ENCODE measurements at places on chromosomes 3 and 15.

- DNase-seq: no peak
These were observed 68.4 kb downstream of the SV2B start for GRCh38 chr15:91168457-91168856.

DNA sequence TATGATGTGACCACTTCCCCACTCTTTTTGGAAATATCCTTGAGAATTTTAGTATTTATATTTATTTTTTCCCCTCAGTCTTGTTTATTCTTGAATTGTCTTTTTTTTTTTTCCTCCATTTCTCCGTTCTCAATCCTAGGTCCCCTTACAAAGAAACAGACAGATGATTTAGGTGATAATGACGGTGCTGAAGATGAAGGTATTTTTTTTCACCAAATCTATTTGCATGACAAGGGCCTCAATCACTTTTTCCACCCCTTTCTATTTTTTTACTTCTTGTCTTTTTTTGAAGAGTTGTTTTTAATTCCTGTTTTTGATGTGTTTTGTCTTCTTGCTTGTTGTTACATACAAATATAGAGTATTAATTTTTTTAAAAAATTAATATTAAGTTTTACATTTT lies 402.6 kb downstream of the NLGN1 start:
- DNase-seq: no peak

DNA sequence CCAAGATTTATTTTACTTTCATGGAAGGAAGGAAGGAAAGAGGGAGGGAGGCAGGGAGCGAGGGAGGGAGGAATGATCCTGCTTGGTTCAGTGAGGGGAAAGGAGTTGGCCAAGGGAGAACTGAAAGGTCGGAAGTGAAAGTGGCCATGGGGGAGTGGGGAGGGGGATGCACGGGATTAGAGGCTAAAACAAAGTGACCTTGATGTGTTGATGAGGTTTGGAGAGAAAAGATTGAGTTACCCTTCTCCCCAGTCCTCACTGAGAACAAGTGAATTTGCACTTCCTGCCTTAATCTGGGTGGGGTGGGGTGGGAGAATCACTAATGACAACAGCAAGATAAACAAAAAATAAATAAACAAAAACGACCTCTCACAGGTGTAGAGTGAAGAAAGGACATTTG lies 212.0 kb upstream of the TLE3 start:
- DNase-seq: no peak

- no peak for DNase-seq
These were observed 64.5 kb downstream of the ALCAM start for GRCh38 chr3:105431200-105431599.

GRCh38 chr15:101346928-101347327 lies 51.9 kb upstream of the SNRPA1 start:
- DNase-seq: no peak

DNA sequence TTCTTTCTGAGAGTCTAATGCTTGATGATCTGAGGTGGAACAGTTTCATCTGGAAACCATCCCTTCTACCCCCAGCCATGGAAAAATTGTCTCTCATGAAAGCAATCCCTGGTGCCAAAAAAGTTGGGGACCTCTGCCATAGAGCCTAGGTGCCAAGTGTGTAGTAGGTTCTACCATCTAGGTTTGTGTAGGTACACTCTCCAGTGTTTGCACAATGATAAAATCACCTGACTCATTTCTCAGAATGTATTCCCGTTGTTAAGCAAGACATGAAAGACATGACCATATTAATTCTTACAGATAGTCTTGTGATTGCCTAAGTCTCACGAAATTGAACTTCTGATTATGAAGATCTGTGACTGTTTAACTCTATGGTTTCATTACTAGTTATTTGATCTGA lies 68.6 kb downstream of the KAT2B start:
- no peak for DNase-seq

- no peak for DNase-seq
These were observed 13.3 kb downstream of the ETV5 start for GRCh38 chr3:186095561-186096081.

DNA sequence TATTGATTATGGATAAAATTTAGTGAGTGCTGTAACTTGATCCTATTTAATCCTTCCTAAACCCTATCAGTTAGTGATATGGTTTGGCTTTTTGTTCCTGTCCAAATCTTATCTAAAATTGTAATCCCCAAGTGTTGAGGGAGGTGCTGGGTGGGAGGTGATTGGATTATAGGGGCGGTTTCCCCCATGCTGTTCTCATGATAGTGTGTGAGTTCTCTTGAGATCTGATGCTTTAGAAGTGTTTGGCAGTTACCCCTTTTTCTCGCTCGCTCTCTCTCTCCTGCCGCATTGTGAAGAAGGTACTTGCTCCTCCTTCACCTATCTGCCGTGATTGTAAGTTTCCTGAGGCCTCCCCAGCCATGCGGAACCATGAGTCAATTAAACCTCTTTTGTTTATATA lies 134.0 kb upstream of the SUCLG2 start:
- DNase-seq: no peak

- no peak for DNase-seq
These were observed 113.5 kb downstream of the GHSR start for GRCh38 chr3:172334671-172335207.

GRCh38 chr15:50148362-50148963 lies 29.4 kb upstream of the ATP8B4 start:
- no peak for DNase-seq

DNA sequence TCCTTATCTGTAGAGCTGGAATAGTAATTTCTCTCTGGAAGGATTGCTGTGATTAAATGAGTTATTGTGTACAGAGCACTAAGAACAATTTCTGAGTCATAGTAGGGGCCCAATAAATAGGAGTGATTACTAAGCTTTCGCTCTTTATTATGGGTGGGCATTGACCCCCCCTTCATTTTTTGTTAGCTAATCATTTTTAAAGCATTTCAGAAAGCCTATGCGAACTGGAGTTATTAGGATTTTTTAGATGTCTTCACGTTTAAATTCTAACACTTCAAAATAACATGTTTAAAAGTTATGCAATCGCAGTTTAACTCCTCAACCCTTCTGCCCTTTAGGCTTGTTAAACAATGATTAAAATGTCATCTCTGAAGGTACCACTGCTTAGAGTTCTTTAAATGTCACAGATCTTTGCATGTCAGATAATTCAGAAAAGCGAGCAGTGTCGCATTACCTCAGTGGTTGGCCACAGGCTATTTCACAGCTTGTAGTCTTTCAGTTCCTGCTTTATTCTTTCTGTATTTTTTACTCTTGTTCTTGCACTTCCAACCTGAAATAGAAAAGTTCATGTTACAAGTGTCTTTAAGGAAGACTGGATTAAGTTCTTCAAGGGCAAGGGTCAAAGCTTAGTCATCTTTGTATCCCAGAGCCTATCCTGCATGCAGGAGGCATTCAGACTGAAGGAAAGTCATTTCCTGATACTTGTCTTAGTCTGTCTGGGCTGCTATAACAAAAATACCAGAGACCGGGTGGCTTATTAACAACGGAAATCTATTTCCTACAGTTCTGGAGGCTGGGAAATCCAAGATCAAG lies 102.9 kb downstream of the FNDC3B start:
- no peak for DNase-seq

- DNase-seq: no peak
These were observed 17.5 kb downstream of the STAC start for GRCh38 chr3:36397841-36398240.

GRCh38 chr3:136247436-136247835 lies 2.7 kb upstream of the PCCB start:
- DNase-seq: no peak

DNA sequence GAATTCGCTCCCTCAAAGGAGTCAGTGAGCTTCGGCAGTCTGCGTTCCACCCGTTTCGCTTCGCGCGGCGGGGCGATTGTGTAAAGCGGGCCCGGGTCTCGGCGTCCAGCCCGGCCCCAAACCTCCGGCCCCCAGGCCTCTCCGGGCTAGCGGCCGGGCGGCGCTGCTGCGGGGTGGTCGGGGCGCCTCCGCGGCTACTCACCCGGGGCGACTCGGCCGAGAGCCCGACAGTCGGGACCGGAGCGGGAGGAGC lies 412 bp downstream of the CHDH start:
- no peak for DNase-seq
